ENCODE measurements at places on chromosomes 7 and 10.

- DNase-seq = peak; percentile 18
Measured at GRCh38 chr7:87886875-87887274, 10.6 kb downstream of the DBF4 start.

DNA sequence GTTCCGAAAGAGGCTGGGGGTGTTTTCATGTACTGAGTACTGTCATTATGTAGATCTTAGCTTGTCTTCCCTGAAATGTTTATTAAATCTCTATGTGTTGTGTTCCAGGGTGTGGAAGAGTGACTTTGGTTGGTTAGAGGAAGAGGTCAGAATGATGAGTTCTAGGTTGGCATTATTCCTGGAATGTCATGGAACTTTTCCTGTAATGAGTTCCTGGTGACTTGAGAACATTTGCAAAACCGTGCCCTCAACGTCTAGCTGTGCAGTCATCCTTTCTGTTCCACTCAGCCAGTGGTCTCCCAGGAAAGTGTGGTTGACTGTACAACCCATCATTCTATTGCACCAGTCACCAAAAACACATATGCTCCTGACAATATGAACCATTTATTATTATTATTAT lies 129.6 kb downstream of the BICC1 start:
- no peak for DNase-seq

- no peak for DNase-seq
Measured at GRCh38 chr7:18703685-18704084, 208.1 kb downstream of the HDAC9 start.

GRCh38 chr10:132575320-132576201 lies 38.0 kb downstream of the INPP5A start:
- DNase-seq = peak; percentile 77

DNA sequence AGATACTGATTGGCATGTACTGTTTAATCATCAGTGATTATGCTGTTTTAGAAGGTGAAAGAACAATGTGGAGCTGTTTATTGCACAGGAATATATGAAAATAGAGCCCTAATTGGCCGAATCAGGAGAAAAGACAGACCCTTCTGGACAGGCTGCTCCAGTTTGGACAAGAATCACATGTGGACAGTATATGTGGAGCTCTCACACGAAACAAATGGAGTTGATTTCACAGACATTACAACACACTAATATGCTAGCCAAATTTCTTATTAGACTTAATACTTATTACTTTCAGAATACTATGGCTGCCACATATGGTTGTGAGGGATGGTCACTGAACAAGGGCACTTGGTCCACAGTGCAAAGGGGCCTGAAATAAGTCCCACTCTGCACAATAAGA lies 15.5 kb downstream of the TWIST1 start:
- no peak for DNase-seq

- no peak for DNase-seq
Measured at GRCh38 chr10:86857128-86857721, 100.2 kb downstream of the MMRN2 start.

DNA sequence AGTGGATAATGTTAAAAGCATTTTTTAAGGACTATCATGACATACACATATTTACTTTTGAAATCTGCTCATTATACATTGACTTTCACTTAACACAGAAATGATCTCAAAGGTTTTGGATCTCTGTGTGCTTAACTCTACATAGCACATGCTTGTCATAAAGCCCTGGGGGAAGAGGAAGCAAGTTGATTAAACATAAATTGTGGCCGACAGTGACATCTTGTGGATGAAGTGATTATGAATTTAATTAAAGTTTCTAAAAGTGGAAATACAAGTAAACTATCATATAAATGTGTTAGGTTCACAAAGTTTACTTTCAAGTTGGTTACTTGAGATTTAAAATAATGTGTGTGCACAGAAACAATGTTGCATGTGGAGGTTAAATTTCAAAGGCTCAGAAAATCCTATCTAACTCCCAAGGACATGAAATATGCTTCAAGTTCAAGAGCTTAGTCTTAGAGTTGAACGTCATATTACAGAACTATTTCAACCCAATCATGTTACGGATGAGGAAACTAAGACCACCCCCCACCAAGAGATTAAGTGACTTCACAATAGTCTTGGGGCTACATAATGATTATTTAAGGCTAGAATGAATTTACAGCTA lies 1247.8 kb downstream of the GATA3 start:
- DNase-seq = peak; percentile 46

DNA sequence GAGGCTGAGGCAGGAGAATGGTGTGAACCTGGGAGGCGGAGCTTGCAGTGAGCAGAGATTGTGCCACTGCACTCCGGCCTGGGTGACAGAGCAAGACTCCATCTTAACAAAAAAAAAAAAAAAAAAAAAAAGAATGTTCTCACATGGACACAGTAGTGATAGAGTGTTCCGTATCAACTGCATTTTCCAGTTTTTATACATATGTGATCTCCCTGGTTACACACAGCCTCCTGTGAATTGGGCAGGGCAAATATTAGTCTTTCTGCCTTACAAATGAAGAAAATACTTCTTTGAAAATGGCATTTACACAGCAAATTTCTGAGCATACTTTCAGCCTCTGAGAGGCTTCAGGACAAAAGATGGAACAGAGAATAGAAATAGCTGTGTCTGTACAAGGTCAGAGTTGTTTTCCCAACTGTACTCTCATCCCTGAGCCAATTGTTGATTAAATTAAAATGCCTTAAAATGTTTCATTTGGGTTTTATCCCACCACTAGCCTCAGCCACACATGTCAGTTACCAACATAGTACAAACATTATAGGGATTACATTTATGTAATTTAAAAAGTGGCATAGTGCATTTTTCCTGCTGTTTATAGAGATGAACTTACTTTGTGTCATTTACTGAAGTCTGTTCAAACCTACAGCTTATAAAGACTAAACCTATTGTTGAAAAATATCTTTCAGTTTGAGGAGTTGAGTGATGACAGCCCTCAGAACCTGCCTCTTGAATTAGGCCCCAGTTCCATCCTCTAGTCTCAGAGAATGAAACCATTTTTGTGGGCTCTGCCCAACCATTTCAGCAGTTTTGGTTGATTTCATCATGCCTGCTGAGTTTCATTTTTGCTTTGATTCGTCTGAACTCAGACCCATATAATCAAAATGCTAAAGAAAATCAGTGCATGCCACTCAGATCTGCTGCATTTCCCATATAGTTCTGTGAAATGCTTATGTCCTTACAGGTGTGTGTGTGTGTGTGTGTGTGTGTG lies 609.4 kb upstream of the C7orf33 start:
- DNase-seq = peak; percentile 63

- no peak for DNase-seq
Measured at GRCh38 chr10:104339469-104340110, 1.3 kb upstream of the ITPRIP start.

Data from GM12865 (cell line).